Effector memory CD8-positive, alpha-beta T cell (primary cell): ENCODE measurements at places on chromosomes 4 and X.

- no peak overlapping the region for H3K27ac ChIP-seq
- no peak overlapping the region for H3K4me3 ChIP-seq
- H3K4me1 ChIP-seq, result no peaks in the 10 kb centered on the region
Observed at GRCh38 chr4:102169345-102169744, 175.9 kb downstream of the SLC39A8 start.

GRCh38 chr4:85760511-85760910 is 285.6 kb downstream of the ARHGAP24 start:
- no peaks in the 10 kb centered on the region for H3K36me3 ChIP-seq
- DNase-seq, result no peak
- H3K4me1 ChIP-seq, result no peaks in the 10 kb centered on the region
- H3K4me3 ChIP-seq, result no peak overlapping the region

DNA sequence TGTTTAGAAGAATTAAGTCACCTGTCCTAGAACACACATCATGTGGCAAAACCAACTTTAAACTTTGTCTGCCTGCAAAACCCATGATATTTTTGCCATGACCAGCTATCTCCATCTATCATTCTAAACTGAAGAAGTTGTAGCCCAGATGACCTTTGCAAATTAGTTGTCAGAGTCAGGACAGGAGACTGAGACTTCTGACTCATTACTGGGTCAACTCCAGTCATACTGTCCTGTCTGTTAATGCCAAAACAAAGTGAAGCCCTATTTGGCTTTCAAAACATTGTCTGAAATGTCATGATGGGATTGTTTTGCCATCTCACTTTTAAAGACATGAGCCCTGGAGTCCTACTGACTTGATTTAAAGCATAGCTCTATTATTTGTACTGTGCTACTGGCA is 365.7 kb upstream of the CPEB2 start:
- no peaks in the 10 kb centered on the region for H3K36me3 ChIP-seq
- DNase-seq, result no peak
- no peak overlapping the region for H3K27ac ChIP-seq
- no peaks in the 10 kb centered on the region for H3K27me3 ChIP-seq

DNA sequence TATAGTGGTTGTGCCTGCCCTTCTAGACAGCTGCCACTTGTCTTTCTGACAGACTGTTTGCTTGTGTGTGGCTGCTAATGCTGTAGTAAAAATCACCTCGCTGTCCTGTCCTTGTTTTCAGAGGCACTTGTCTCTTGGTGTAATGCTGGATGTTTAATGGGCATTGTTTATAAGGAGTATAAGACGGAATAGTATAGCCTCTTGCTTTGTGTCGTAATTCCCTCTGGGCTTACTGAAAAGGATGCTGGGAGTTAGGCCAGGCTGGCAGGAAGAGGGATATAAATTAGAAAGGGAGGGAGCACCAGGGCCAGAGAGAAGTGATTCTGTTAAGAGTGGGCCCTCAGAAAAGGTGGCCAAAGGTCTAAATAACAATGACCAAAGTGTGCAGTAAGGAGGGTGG is 29.0 kb downstream of the NHS start:
- no peaks in the 10 kb centered on the region for H3K4me1 ChIP-seq
- no peaks in the 10 kb centered on the region for H3K27me3 ChIP-seq
- no peak overlapping the region for H3K4me3 ChIP-seq
- H3K27ac ChIP-seq, result no peak overlapping the region
- H3K36me3 ChIP-seq, result no peaks in the 10 kb centered on the region

DNA sequence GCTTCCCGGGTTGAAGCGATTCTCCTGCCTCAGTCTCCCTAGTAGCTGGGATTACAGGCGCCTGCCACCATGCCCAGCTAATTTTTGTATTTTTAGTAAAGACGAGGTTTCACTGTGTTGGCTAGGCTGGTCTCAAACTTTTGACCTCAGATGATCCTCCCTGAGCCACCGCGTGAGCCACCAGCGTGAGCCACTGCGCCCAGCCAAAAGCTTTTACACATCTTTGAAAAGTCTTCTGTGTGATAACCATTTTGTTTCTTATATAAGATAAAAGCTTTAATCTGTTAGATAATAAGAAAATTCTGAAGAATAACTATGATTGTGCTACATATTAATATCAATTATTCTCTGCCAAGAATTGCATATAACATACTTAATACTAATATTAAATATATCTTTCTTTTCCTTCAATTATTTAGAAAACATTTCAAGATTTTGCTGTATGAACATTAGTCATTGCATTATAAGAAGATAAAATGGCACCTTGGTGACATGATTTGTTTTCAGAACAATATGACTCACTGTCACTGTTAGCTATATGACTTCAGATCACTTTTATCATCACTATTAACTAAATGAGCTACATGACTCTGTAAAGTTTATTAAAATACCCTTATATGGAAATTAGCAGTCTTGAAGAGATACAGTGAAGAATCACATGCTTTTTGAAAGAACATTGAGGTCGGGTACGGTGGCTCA is 33.4 kb downstream of the RUFY3 start:
- H3K27me3 ChIP-seq, result no peaks in the 10 kb centered on the region
- no peaks in the 10 kb centered on the region for H3K36me3 ChIP-seq
- H3K4me1 ChIP-seq, result peaks cover 17% of the 10 kb centered on the region
- no peak overlapping the region for H3K27ac ChIP-seq

GRCh38 chr4:5940470-5941203 is 47.8 kb upstream of the CRMP1 start:
- no peak for DNase-seq
- no peak overlapping the region for H3K4me3 ChIP-seq
- H3K27me3 ChIP-seq, result peaks cover 29% of the 10 kb centered on the region
- H3K27ac ChIP-seq, result no peak overlapping the region

- H3K4me3 ChIP-seq, result no peak overlapping the region
- H3K27ac ChIP-seq, result peak overlapping the region; percentile 95
- H3K4me1 ChIP-seq, result peaks cover 33% of the 10 kb centered on the region
Observed at GRCh38 chrX:48933757-48934156, 14.9 kb upstream of the PIM2 start.

- no peak overlapping the region for H3K27ac ChIP-seq
- H3K36me3 ChIP-seq, result no peaks in the 10 kb centered on the region
- H3K27me3 ChIP-seq, result no peaks in the 10 kb centered on the region
- no peak overlapping the region for H3K4me3 ChIP-seq
- no peaks in the 10 kb centered on the region for H3K4me1 ChIP-seq
- DNase-seq, result no peak
Observed at GRCh38 chr4:185821029-185821419, 9.0 kb upstream of the SORBS2 start.

DNA sequence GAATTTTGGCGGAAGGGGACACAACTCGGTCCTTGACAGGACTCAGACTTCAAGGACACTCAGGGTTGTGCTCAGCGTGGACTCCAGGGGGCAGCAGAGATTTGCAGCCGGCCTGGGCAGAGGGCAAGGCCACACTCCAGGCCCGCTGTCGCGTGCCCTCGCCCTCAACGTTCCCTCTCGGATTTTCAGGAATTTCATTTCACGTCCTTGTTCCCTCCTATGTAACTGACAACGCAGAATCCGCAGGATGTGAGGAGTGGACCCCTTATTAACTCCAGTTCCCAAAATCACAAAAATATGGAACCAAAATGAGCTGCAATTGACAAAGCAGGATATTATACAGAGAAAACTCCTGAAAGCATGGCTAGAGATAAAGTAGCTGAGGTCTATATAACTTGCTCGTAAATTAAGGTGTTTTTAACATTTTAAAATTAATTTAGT is 21.0 kb upstream of the DCTD start:
- H3K4me1 ChIP-seq, result peaks cover 5% of the 10 kb centered on the region
- DNase-seq, result peak; percentile 56
- no peak overlapping the region for H3K27ac ChIP-seq
- H3K27me3 ChIP-seq, result peaks cover 11% of the 10 kb centered on the region
- H3K36me3 ChIP-seq, result no peaks in the 10 kb centered on the region

GRCh38 chrX:2640436-2641150 is 50.5 kb upstream of the CD99 start:
- H3K4me3 ChIP-seq, result no peak overlapping the region
- H3K27me3 ChIP-seq, result no peaks in the 10 kb centered on the region
- no peak for DNase-seq
- peaks cover 4% of the 10 kb centered on the region for H3K36me3 ChIP-seq

DNA sequence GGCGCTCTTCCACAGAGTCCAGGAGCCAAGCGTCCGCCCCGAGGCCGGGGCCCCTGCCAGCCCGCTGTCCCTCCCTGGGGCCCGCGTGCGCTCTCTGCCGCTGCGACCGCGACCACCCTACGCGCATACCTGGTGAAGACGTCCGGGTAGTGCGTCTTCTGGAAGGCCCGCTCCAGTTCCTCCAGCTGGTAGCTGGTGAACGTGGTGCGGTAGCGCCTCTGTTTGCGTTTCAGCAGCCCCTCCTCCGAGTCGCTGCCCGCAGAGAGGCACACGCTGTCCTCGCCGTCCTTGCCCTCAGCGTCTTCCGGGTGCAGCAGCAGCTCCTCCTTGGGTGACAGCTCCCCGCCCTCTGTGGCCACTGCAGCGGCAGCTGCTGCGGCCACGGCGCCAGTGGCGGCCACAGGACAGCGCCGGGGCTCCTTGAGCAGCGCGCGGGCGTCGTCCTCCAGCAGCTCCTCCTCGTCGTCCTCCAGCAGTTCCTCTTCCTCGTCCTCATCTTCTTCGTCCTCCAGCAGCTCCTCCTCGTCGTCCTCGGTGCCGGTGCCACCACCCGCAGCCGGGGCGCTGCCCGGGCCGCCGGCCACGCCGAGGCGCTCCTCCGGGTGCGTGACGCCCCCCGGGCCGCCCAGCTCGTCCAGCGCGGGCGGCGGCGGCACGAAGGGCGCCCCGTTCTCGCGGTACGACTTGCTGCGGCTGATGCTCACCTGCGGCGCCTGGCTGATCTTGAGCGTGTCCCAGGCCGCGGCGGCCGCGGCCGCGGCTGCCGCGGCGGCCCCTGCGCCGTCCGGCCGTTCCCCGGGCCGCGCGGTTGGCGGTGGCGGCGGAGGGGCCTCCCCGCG is 2.8 kb downstream of the ARX start:
- H3K27ac ChIP-seq, result no peak overlapping the region
- peaks cover 14% of the 10 kb centered on the region for H3K4me1 ChIP-seq
- H3K36me3 ChIP-seq, result peaks cover 10% of the 10 kb centered on the region
- no peak for DNase-seq
- peak overlapping the region; percentile 82 for H3K4me3 ChIP-seq
- H3K27me3 ChIP-seq, result peaks cover 77% of the 10 kb centered on the region

GRCh38 chr4:48346594-48346993 is 5.3 kb downstream of the SLAIN2 start:
- no peak for DNase-seq
- H3K27ac ChIP-seq, result no peak overlapping the region
- H3K4me1 ChIP-seq, result peaks cover 74% of the 10 kb centered on the region
- H3K4me3 ChIP-seq, result no peak overlapping the region

GRCh38 chrX:54865208-54865607 is 55.4 kb upstream of the TRO start:
- H3K36me3 ChIP-seq, result no peaks in the 10 kb centered on the region
- H3K27ac ChIP-seq, result no peak overlapping the region
- no peak overlapping the region for H3K4me3 ChIP-seq
- DNase-seq, result no peak

GRCh38 chr4:118732591-118733330 is 47.6 kb downstream of the METTL14 start:
- H3K27me3 ChIP-seq, result no peaks in the 10 kb centered on the region
- H3K27ac ChIP-seq, result peak overlapping the region; percentile 38
- H3K36me3 ChIP-seq, result peaks cover 28% of the 10 kb centered on the region
- no peak for DNase-seq

DNA sequence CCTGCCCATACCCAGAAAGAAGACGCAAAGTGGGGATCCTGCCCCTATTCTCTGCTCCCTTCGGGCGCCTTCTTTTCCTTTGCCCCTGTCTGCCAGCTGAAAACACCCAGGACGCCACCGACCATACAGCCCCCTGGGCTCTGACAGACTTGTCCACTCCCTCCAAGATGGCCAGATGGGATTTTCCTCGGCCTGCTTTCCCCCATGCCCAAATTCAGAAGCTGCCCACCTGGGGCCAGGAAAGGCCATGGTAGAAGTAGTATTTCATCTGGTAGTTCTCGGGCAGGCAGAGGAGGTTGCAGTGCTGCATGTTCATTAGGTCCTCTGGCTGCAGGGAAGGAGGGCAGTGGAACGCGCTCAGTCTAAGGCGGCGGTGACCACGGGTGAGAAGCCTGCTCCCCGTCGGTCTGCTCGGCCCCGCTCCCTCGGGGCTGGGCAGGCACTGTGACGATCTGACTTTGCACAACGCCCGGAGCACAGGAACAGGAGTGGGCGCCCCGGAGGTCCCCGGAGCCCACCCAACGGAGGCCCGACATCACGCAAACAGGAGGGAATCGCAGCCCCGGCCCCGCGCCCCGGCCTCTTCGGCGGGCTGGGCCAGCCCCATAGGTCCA is 582 bp downstream of the NAA10 start:
- H3K27me3 ChIP-seq, result no peaks in the 10 kb centered on the region
- peak overlapping the region; percentile 65 for H3K27ac ChIP-seq
- H3K4me3 ChIP-seq, result peak overlapping the region; percentile 82
- peaks cover 13% of the 10 kb centered on the region for H3K4me1 ChIP-seq
- H3K36me3 ChIP-seq, result peaks cover 12% of the 10 kb centered on the region

DNA sequence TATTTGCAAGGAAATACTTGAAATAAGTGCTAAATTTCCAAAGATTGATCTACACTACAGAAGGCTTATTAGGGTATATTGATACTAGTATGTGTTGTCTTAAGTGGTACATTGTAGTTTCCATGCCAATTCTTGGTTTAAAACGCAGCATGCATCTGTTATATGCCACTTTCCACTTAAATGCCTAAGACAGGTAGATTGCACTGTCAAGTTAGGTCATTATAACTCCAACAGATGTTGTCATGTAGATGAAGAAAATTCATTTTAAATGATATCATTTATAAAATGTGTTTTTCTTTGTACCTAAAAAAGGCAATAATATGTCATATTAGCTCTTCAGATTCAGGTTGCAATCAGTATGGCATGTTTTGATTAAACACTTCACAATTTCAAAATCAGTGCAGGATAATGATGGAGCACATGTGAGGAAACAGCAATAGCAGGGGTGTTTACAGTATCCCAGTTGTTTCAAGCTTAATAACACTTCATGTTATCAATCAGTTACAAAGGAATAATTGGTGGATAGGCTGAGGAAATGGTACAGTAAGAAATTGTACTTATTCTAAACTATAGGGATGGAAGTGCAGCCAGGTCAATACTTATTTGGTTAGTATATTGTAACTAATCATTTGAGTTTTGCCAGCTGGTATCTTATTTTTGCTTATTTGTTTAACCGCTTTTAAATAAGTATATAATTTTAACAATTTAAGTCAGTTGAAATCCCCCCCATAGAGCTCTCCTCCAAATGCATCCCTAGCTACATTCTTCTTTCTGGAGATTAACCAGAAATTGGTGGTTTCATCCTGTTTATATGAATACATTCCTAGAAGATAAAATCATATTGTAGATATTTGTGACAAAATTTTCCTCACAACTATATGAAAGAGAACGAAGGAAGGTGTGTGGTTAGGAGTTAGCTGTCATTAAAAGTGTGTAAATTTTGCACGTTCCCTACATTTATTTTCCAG is 454.4 kb upstream of the ATOH1 start:
- no peak for DNase-seq
- H3K36me3 ChIP-seq, result no peaks in the 10 kb centered on the region
- no peaks in the 10 kb centered on the region for H3K4me1 ChIP-seq

DNA sequence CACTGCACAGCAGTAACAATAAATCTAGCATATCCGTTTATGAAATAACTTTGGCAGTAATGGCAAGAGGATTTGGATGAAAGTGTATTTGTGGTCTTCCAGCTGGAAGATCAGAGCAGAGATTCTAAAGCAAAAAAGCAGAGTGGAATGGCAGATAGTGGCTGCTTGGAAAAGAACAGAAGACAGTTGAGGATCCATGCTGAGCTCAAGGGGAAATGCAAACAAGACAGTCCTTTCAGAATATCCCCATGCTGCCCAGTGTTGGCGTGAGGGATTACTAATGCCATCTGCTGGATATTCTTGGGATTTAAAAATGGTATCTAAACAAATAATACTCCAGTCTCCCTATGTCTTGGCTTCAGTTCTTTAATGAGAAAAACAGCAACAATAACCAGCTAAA is 629.1 kb upstream of the ATOH1 start:
- no peak overlapping the region for H3K27ac ChIP-seq
- peaks cover 3% of the 10 kb centered on the region for H3K36me3 ChIP-seq
- DNase-seq, result no peak
- no peak overlapping the region for H3K4me3 ChIP-seq
